Activated CD4-positive, CD25-positive, alpha-beta regulatory T cell treated with anti-CD3 and anti-CD28 coated beads, Interleukin-2, amount 50 U/mL, for 72 hours (primary cell): ENCODE measurements at places on chromosomes 2 and 18.

GRCh38 chr2:68845043-68845442 is 26.2 kb downstream of the BMP10 start:
- no peak for DNase-seq

DNA sequence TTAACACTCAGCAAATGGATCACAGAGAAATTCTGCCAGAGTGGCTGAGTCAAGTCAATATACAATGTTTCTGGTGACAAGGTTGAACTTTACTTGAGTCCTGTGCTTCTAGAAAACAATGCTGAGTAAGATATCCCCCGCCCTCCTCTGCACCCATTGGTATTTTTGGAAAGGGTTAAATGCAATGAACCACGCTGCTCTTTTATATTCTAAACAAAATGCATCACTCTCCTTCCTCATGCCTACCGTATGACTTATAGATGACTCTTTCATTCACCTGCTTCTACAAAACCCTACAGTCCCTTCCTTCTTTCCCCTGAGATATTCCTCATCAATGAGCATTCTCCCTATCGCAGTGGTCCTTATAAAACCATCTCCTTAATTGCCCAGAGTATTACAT is 168.8 kb downstream of the TXNL1 start:
- DNase-seq, result no peak

GRCh38 chr2:84697895-84698294 is 181.6 kb downstream of the DNAH6 start:
- DNase-seq, result no peak

GRCh38 chr2:216004697-216005283 is 8.6 kb downstream of the MREG start:
- DNase-seq, result no peak

GRCh38 chr18:2032036-2032435 is 539.3 kb downstream of the METTL4 start:
- DNase-seq, result no peak
